ENCODE measurements at places on chromosomes 2 and 18.

- H3K4me3 ChIP-seq = no peak overlapping the region
- DNase-seq = peak; percentile 72
- no peaks in the 10 kb centered on the region for H3K36me3 ChIP-seq
- H3K4me1 ChIP-seq = peaks cover 17% of the 10 kb centered on the region
- peaks cover 21% of the 10 kb centered on the region for H3K27me3 ChIP-seq
Measured at GRCh38 chr2:20443276-20443920, 3.5 kb upstream of the RHOB start.

GRCh38 chr2:108959401-108959800 lies 29.6 kb downstream of the EDAR start:
- H3K27me3 ChIP-seq = no peaks in the 10 kb centered on the region
- DNase-seq = no peak
- no peaks in the 10 kb centered on the region for H3K4me1 ChIP-seq
- no peak overlapping the region for H3K4me3 ChIP-seq

DNA sequence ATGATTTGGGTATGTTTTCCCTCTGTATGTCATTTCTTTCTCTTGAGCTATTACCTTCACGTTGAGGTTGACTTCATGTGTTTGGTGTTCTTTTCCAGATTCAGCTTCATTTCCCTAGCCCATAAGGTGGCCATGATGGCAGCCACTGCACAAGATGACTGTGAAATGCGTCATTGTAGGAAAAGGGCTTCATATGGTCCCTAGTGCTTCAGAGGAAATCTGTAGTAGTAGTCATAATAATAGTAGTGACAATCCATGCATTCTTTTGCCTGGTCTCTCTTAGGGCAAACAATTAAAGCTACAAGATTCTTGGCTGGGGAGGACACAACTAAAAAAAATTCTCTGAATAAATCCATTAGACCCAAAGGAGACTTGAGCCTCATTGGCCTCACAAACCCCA lies 28.4 kb downstream of the AOX1 start:
- no peak overlapping the region for H3K27ac ChIP-seq
- H3K4me1 ChIP-seq = no peaks in the 10 kb centered on the region
- no peaks in the 10 kb centered on the region for H3K27me3 ChIP-seq
- no peak for DNase-seq
- no peaks in the 10 kb centered on the region for H3K36me3 ChIP-seq

DNA sequence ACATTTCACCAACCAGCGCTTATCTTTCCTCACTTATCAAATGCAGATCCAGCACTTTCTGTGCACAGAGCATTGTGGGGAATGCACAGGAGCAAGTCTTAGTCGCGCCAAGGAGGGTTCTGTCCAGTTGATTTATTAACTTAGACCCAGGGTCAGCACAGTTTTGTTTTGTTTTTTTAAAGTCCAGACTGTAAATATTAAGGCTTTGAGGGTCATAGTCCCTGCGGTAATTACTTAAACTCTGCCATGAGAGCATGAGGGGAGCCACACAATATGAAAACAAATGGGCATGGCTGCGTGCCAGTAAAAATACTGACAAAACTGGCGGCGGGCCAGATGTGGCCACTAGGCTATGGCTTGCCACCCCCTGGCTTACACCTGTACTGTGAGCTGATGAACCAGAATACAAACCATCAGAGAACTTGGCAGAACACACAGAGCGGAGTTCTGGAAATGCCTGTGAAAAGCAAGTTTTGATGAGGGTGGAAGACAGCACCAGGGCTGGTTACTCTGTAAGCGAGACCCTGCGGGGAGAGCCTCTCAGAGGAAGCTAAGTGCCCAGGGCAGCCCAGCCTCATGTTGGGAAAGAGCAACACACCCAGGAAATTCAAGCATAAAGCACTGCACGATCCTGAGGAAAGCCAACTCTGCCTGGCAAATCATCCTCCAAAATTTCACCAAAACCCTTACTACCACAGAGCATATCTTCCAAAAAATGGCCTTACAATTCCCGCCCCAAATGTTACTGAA lies 43.6 kb downstream of the L3MBTL4 start:
- H3K4me3 ChIP-seq = no peak overlapping the region
- DNase-seq = no peak
- no peaks in the 10 kb centered on the region for H3K36me3 ChIP-seq
- H3K4me1 ChIP-seq = no peaks in the 10 kb centered on the region
- H3K27ac ChIP-seq = no peak overlapping the region
- no peaks in the 10 kb centered on the region for H3K27me3 ChIP-seq

- no peaks in the 10 kb centered on the region for H3K36me3 ChIP-seq
- H3K4me3 ChIP-seq = no peak overlapping the region
- no peaks in the 10 kb centered on the region for H3K27me3 ChIP-seq
Measured at GRCh38 chr18:77002496-77002895, 130.1 kb downstream of the MBP start.

DNA sequence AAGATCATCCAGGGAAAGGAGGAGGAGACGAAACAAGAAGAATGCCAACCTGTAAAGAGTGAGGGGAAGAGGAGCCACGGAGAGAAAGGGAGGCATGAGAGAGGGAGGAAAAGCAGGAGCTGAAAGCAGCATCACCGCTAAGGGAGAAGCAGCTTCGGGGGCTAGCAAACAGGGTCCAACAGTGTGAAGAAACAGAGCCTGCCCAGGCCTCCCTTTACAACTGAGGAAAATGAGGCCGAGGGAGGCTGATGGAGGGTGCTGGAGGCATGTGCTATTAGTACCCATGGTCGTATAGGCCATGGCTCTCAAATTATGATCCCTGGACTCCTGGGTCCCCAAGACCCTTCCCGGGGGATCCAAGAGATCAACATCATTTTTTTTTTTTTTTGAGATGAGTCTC lies 50.4 kb upstream of the ASPRV1 start:
- H3K36me3 ChIP-seq = no peaks in the 10 kb centered on the region
- H3K4me1 ChIP-seq = peaks cover 6% of the 10 kb centered on the region
- no peak overlapping the region for H3K4me3 ChIP-seq
- no peaks in the 10 kb centered on the region for H3K27me3 ChIP-seq

GRCh38 chr2:236824836-236825235 lies 255.2 kb downstream of the ACKR3 start:
- DNase-seq = no peak
- no peaks in the 10 kb centered on the region for H3K36me3 ChIP-seq
- H3K27ac ChIP-seq = no peak overlapping the region
- no peaks in the 10 kb centered on the region for H3K4me1 ChIP-seq
- H3K4me3 ChIP-seq = no peak overlapping the region

GRCh38 chr2:221554769-221555493 lies 17.2 kb downstream of the EPHA4 start:
- H3K27me3 ChIP-seq = no peaks in the 10 kb centered on the region
- H3K4me1 ChIP-seq = peaks cover 30% of the 10 kb centered on the region

DNA sequence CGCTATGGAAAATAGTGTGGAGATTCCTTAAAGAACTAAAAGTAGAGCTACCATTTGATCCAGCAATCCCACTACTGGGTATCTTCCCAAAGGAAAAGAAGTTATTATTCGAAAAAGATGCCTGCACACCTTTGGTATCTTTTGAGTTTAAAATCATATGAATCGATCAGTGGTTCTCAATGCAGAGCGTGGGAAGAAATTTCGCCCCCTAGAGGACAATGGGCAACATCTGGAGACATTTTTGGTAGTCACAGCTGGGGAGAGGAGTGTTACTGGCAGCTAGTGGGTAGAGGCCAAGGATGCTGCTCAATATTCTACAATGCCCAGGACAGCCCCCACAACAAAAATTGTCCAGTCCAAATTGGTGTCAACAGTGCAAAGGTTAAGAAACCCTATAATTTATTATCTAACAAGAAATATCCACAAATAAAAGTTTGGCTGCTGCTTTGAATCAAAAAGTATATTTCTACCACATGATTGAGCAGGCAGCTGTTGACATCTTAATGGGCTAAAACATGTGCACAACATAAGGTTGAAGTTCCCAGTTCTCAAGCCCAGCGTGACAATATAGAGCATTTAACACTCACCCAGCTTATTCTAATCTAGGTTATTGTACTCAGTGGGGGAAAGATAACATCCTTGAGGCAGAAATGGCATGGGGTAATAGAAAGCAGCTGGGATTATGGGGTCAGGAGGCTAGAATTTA lies 425.7 kb downstream of the LRATD1 start:
- H3K4me1 ChIP-seq = no peaks in the 10 kb centered on the region
- H3K27ac ChIP-seq = no peak overlapping the region
- no peaks in the 10 kb centered on the region for H3K36me3 ChIP-seq
- DNase-seq = no peak

- no peak overlapping the region for H3K27ac ChIP-seq
- H3K36me3 ChIP-seq = no peaks in the 10 kb centered on the region
- H3K27me3 ChIP-seq = no peaks in the 10 kb centered on the region
Measured at GRCh38 chr18:77733292-77733903, 483.8 kb downstream of the GALR1 start.

- H3K27ac ChIP-seq = no peak overlapping the region
- no peak overlapping the region for H3K4me3 ChIP-seq
- no peak for DNase-seq
- no peaks in the 10 kb centered on the region for H3K36me3 ChIP-seq
- no peaks in the 10 kb centered on the region for H3K27me3 ChIP-seq
Measured at GRCh38 chr18:38329145-38329544, 763.5 kb upstream of the CELF4 start.

GRCh38 chr2:230827774-230828271 lies 36.9 kb upstream of the ITM2C start:
- H3K27ac ChIP-seq = no peak overlapping the region
- H3K4me3 ChIP-seq = peak overlapping the region; percentile 37
- H3K4me1 ChIP-seq = peaks cover 16% of the 10 kb centered on the region
- DNase-seq = no peak
- no peaks in the 10 kb centered on the region for H3K36me3 ChIP-seq

- H3K4me1 ChIP-seq = peaks cover 15% of the 10 kb centered on the region
- H3K4me3 ChIP-seq = no peak overlapping the region
- no peaks in the 10 kb centered on the region for H3K36me3 ChIP-seq
- no peak overlapping the region for H3K27ac ChIP-seq
- H3K27me3 ChIP-seq = no peaks in the 10 kb centered on the region
Measured at GRCh38 chr2:57759131-57759530, 287.5 kb upstream of the VRK2 start.

DNA sequence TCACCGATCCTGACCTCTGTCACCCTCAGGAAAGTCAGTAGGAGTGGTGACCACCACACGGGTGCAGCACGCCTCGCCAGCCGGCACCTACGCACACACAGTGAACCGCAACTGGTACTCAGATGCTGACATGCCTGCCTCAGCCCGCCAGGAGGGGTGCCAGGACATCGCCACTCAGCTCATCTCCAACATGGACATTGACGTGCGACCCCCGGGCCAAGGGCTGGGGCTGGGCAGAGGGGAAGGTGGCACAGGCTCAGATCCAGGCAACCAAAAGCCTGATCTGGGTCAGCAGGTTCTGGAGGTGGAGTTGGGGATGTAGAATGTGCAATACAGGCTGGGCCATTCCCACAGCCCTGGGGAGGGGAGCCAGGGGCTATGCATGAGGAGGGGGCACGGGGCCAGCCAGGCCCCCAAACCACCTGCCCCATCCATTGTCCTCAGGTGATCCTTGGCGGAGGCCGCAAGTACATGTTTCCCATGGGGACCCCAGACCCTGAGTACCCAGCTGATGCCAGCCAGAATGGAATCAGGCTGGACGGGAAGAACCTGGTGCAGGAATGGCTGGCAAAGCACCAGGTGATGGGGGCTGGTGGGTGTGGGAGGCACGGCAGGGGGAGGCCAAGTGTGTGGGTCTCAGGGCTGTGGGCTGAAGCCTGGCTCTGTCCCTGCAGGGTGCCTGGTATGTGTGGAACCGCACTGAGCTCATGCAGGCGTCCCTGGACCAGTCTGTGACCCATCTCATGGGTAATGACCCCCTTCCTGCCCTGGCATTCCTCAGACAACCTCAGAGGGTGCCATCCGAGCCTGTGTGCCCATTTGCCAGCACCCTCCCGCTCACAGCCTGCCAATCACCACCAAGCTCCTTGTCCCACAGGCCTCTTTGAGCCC lies 1.4 kb downstream of the ALPI start:
- no peaks in the 10 kb centered on the region for H3K4me1 ChIP-seq
- no peak overlapping the region for H3K4me3 ChIP-seq
- peaks cover 11% of the 10 kb centered on the region for H3K27me3 ChIP-seq
- H3K27ac ChIP-seq = no peak overlapping the region
- no peaks in the 10 kb centered on the region for H3K36me3 ChIP-seq

- no peak overlapping the region for H3K27ac ChIP-seq
- H3K36me3 ChIP-seq = no peaks in the 10 kb centered on the region
Measured at GRCh38 chr2:145273840-145274239, 753.9 kb upstream of the ZEB2 start.

DNA sequence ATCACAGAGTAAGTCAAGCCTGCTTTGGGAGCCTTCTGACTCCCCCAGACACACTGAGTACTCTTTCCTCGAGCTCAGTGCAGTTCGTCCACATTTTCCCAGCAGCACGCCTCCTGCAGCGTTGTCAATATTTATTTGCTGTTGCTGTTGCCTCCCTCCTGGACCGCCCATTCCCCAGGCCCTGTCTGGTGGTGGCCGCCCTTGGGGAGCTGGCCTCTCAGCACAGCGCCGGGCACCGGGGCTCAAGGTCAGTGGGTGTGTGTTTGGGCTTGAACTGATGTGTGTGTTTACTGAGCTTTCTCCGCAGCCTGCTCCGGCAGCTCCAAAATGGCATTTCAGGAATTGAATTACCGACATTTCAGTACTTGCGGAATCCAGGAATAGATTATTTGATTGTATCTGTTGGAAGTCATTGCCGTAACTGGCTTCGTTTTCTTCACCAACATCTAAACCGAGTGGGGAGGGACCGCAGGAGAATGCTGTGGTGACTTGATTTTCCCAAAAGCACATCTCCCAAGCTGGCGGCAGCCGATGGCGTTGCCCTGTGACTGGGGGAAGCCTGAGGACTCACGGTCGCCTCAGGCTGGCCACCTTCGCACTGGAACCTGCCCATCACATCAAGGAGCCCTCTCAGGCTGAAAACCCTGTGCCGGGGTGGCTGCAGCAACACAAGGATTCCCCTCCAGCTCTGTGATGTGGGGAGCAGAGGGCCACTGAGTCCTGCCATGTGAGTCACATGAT lies 66.0 kb downstream of the HPCAL1 start:
- no peak for DNase-seq
- H3K4me1 ChIP-seq = no peaks in the 10 kb centered on the region
- H3K4me3 ChIP-seq = no peak overlapping the region
- no peaks in the 10 kb centered on the region for H3K36me3 ChIP-seq
- no peak overlapping the region for H3K27ac ChIP-seq

GRCh38 chr2:46559261-46559660 lies 79.9 kb downstream of the TMEM247 start:
- H3K27ac ChIP-seq = peak overlapping the region; percentile 76
- peaks cover 82% of the 10 kb centered on the region for H3K4me1 ChIP-seq
- DNase-seq = peak; percentile 47
- no peaks in the 10 kb centered on the region for H3K27me3 ChIP-seq
- peaks cover 62% of the 10 kb centered on the region for H3K36me3 ChIP-seq
